ENCODE measurements at places on chromosomes 13 and 19.

DNA sequence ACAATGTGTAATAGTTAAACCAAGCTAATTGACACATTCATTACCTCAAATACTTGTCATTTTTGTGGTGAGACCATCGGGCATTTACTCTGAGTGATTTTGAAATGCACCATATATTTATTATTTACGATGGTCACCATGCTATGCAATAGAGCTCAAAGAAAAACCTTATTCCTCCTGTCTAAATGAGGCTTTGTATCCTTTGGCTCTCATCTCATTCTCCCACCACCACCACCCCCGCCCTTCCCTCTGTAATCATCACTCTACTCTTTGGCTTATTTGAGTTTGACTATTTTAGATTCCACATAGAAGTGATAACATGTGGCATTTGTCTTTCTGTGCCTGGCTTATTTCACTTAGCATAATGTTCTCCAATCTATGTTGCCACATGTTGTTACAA lies 124.9 kb downstream of the CYSLTR2 start:
- DNase-seq = peak; percentile 53

DNA sequence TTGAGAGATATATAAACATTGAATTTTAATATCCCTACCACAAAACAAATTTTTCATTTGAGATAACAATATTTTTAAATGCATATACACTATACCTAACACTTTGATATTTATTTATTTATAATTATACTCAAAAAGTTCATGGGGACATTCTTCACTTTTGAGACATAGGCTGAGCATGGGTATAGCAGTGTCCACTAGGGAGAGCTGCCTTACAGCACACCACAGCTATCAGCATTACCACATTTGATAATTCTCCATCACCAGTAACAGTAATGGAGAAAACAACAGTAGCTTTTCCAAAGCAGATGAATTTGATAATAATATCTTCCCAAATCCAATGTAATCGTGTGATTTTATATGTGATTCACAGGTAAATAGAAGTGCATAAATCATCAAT lies 626.1 kb downstream of the DACH1 start:
- peak; percentile 2 for DNase-seq

GRCh38 chr13:50248516-50249143 lies 233.4 kb downstream of the KCNRG start:
- DNase-seq = no peak

DNA sequence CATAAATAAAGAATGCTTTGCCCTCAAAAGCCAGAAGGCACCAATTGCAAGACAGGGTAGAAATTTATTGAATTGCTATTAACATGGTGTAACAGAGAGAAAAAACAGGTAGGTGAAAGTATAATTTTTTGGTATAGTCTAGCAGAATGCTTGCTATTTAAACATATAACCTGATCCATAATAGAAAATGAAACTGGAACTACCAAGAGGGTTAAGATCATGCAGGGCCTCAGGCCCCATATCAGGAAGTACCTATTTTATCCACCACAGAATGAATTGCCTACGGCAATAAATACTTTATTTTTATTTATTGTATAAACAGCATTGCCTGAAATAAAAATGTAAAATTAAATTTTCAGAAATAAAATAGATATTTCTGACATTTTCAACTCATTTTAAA lies 159.5 kb downstream of the PRR20E start:
- no peak for DNase-seq

DNA sequence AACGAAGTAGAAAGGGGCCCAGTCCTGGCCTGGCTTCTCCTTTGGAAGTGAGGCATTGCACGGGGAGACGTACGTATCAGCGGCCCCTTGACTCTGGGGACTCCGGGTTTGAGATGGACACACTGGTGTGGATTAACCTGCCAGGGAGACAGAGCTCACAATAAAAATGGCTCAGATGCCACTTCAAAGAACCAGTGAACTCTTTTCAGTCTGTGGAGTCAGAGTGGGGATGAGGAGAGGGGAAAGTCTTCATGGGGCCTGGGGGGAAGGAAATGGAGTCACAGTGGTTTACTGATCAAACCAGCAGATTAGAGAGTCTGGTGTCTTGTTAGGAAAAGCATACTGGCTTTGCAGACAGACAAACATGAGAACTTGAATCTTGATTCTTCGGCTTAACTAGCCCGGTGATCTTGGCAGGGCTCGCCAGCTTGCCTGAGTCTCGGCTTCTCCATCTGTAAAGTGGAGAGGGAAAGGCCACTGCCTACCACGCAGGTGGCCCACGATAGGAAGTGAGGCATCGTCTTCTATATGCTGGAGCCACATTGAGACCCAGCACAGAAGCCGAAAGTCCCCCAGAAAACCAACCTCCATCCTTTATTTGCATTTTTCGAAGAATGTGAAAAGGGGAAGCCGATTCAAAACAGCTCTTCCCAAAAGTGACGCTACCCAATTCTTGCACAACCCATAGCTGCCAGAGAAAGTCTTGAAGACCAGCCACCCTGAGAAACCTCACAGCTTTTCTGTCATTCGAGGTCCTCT lies at the start of gene FFAR1:
FFAR1 (plus strand) TSS at position 732 of the 759 bp plus-strand sequence. CDS start 3,650 bp downstream, outside the sequence.
- DNase-seq = no peak

DNA sequence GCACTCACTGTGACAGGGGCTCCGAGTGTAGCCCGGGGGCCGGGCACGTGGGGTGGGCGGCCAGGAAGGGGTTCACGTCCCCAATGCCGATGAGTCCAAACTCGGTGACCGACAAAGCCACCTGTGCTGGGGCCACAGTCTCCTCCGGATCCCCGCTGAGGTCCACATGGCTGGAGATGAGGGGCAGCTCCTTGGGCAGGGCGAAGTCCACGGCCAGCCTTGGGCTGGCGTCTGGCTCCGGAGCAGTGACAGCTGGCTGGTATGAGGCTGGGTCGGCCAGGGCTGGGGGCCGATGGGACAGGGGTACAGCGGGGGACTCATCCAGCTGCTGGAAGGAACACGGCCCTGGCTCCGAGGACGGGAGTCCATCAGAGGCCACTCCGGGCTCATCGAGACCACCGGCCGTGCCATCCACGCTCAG lies 15.9 kb upstream of the PLPP2 start:
- no peak for DNase-seq

GRCh38 chr19:50694815-50695145 lies 24.8 kb downstream of the SHANK1 start:
- no peak for DNase-seq

DNA sequence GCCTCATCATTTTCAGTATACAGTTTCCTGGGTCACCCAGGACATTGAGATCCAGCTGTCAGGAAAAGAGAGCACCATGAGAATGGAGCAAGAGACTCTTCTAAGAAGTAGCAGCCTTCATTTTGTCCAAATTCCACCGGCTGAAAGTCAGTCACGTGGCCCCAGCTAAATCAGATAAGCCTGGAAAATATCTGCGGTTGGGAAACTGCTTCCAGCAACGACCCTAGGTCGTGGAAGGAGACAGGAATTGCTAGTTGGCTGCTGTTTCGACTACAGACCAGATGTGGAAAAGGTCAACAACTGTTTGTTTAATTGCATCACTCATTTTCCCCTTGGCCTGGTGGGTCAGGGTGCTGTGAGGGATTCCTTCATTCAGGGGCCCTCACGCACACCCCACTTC lies 107.0 kb downstream of the ZNF536 start:
- peak; percentile 52 for DNase-seq

DNA sequence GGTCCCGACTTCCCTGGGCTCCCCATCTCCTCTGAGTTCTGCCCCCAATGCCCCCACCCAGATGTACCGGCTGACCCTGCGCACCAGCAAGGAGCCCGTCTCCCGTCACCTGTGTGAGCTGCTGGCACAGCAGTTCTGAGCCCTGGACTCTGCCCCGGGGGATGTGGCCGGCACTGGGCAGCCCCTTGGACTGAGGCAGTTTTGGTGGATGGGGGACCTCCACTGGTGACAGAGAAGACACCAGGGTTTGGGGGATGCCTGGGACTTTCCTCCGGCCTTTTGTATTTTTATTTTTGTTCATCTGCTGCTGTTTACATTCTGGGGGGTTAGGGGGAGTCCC lies 6.5 kb downstream of the FUZ start:
- no peak for DNase-seq

DNA sequence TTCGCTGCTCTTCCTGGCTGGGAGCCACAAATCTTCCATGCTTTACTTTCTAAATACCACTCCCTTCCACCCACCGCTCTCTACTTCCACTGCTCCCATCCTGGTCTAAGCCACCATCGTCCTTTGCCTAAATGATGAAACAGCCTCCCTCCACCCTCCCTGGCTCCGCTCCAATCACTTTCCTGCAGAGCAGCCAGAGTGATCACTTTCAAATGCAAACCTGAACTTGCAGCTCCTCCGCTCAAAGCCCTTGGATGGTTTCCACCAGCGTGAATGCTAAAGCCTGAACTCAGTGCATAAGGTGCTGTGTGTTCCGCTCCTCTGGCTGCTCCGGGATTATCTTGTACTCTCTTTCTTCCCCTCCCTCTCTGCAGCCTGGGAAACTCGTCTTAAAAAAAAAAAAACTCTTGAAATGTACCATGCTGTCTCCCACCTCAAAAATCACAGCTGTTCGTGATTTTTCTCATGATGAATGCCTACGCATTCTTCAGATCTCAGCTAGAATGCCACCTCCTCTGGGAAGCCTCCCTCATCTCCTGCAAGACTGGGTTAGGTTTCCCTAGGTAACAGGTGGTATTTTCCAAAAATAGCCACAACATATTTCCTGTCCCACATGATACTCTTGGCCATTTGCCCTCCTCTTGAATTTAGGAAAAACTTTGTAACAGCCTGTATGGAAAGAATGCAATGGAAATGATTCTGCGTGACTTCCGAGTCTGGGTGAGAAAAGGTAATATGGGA lies 3.7 kb upstream of the SIN3B start:
- peak; percentile 88 for DNase-seq

DNA sequence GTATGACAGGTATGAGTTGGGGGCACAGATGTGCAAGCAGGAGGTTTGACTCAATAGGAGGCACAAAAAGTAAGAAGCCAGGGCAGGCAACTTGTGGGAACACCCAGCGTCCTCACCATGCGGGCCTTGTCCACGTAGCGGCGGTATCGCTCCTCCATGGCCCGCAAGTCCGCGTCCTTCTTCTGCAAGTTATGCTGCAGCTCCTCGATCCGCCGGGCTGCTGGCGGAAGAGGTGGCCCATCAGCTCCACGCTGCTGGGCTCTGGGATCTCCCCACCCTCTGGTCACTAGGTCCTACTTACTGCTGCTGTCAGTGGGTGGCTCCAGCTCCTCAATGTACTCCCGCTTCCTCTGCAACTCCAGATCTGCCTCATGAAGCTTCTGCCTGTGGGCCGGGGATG lies 10.7 kb downstream of the HOOK2 start:
- no peak for DNase-seq

GRCh38 chr13:33108620-33109019 lies 92.4 kb downstream of the KL start:
- peak; percentile 76 for DNase-seq

DNA sequence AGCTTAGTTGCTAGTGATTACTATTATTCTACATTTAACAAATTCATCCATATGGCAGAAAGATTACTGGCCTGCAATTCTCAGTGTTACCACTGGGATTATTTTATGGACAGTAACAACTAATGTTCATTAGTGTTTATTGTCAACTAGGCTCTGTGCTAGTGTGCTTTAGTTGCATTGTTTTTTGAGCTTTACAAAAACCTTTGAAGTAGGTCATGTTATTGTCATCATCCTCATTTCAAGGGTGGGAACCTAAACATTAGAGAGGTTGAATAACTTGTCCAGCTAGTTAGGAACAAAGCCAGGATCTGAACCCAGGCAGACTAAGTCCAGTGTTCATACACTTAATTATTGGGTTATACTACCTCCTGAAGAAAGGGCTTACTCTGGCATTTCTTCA lies 27.8 kb upstream of the TDRD3 start:
- no peak for DNase-seq

DNA sequence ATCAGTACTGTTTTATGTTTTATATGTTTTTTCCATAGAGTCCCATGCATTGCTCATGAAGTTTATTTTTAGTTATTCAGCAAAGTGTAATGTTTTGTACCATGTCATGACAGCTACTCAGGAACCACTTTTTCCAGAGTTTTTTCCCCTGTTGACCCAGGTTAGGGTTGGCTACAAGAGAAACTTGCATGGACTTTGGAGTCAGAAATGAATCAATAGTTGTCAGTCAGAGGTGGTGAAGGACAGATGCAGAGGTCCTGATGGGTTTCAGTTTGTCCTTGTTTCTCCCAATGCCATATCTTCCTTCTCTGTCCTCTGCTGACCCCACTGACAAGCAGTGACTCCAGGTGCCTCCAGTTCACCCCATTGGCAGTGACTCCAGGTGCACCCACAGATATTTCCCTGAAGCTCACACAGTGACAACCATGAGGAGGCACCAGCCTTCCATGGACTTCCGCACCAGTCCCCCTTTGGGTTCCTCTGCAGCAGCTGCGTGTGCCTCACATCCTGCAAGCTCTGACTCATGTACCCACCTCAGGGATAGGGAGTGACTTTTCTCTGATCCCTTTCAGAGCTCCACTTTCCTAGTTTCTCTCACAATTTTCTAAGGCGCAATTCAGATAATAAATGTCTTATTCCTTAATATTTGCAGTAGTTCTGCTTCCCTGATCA lies 92.1 kb downstream of the AKAP11 start:
- DNase-seq = peak; percentile 15

GRCh38 chr19:16915135-16915534 lies 26.3 kb downstream of the F2RL3 start:
- no peak for DNase-seq

DNA sequence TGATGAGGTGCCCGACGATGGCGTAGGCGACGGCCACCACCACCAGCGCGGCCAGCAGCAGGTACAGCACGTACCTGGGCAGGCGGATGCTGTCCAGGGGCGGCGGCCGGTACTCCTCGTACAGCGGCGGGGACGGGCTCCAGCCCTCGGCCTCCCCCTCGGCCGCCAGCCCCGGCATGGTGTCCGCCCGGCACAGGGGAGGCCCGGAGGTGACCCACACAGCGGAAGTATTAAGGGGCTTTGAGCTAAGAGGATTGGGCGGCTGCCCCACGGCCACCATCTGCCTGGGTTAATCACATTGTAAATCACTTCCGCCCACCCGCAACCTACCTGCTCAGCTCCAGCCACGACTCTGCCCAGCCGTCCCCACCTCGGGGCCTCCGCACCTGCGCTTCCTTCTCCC lies at the start of gene SMIM44:
SMIM44 (minus strand) TSS at position 216 of the 403 bp plus-strand sequence; CDS start at position 178, 38 bp downstream.
- DNase-seq = no peak

- no peak for DNase-seq
Measured at GRCh38 chr19:4367336-4367723, 24.0 kb downstream of the MPND start.

GRCh38 chr19:40231544-40232424 lies 5.3 kb upstream of the CCNP start:
- no peak for DNase-seq

- peak; percentile 4 for DNase-seq
Measured at GRCh38 chr13:96762876-96763275, 231.4 kb downstream of the OXGR1 start.

- DNase-seq = no peak
Measured at GRCh38 chr13:104204177-104204576, 1138.0 kb upstream of the SLC10A2 start.

- no peak for DNase-seq
Measured at GRCh38 chr19:1837222-1837565, 11.1 kb downstream of the REXO1 start.

GRCh38 chr13:99989276-99990125 lies 7.9 kb downstream of the ZIC2 start:
- DNase-seq = no peak

Measured in fibroblast of skin of abdomen (primary cell).